ENCODE measurements at places on chromosomes 6 and 20.

DNA sequence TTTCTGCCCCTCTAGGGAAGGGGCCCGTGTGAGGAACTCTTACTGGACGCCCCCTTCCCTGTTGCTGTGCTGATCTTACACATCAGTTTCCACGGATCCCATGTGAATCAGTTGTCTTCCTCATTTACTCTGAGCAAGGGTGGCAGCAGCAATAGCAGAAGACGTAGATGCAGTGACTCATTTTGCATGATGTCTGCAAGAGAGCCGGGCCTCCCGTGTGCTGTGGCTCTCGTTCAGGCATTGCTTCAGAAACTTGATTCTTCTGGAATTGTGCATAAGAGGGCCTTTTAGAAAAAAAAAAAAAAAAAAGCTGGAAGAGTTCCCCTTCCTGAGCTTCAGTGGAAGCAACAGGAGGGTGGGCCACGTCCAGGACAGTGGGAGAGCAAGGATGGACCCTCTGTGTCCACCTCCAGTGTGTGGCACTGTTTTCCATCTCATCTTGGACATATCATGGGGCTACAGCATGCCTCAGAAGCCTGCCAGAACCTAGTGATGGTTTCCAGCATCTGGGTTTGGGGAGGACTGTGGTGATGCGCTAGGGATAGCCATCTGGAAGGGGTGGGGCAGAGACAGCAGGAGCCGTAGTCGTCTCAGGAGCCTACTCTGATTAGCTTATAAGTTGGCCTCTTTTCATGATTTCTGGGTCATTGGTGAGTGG is 62.1 kb downstream of the FOXO3 start:
- DNase-seq: no peak
- no peak overlapping the region for H3K27ac ChIP-seq
- peaks cover 4% of the 10 kb centered on the region for H3K27me3 ChIP-seq
- peaks cover 8% of the 10 kb centered on the region for H3K4me1 ChIP-seq
- no peak overlapping the region for H3K4me3 ChIP-seq

DNA sequence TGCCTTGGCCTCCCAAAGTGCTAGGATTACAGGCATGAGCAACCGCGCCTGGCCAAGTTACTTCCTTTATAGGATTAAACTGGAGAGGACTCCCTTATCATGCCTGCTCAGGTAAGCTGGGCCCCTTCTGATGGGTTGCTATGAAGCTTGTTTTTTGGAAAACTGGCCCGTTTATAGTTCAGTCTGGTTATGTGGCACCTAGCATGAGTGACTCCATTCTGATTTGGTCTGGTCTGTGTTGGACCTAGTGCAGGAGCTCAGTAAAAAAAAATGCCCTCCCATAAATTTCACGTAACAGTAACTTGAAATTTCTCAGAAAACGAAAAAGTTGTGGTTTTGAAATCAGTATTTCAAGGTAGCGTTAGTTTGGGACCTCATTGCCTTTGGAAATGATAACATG is 448.4 kb downstream of the HACE1 start:
- H3K4me1 ChIP-seq: no peaks in the 10 kb centered on the region
- H3K27me3 ChIP-seq: no peaks in the 10 kb centered on the region
- no peak overlapping the region for H3K4me3 ChIP-seq
- H3K27ac ChIP-seq: no peak overlapping the region
- no peaks in the 10 kb centered on the region for H3K36me3 ChIP-seq
- DNase-seq: no peak

DNA sequence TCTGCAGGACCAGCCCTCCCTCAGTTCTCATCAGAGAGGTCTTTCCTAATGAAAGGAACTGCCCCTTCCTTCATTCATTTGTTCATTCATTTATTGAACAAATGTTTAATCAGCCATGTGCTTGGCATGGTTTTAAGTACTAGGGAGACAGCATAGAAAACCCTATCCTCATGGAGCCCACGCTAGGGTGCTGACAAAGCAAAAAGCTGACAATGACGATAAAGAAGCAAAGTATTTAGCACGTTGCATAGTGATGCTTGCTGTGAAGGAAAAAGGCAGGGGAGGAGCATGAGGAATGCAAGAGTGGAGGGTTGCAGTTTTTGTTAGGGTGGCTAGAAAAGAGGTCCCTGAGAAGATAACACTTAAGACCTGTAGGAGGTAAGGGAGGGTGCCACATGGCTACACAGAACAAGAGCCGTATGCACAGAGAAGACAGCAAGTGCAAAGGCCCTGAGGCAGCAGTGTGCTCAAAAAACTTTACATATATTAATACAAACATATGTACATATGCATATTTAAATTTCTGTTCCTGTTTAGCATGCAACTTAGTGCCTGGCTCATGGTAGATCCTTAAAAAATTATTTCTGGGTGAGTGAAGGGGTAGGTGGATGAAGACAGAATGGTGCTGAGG is 98.9 kb downstream of the EYA2 start:
- H3K4me3 ChIP-seq: no peak overlapping the region
- H3K36me3 ChIP-seq: peaks cover 8% of the 10 kb centered on the region

GRCh38 chr20:51005214-51005613 is 17.7 kb downstream of the KCNG1 start:
- no peak overlapping the region for H3K27ac ChIP-seq
- H3K4me3 ChIP-seq: no peak overlapping the region
- no peak for DNase-seq
- H3K4me1 ChIP-seq: no peaks in the 10 kb centered on the region

DNA sequence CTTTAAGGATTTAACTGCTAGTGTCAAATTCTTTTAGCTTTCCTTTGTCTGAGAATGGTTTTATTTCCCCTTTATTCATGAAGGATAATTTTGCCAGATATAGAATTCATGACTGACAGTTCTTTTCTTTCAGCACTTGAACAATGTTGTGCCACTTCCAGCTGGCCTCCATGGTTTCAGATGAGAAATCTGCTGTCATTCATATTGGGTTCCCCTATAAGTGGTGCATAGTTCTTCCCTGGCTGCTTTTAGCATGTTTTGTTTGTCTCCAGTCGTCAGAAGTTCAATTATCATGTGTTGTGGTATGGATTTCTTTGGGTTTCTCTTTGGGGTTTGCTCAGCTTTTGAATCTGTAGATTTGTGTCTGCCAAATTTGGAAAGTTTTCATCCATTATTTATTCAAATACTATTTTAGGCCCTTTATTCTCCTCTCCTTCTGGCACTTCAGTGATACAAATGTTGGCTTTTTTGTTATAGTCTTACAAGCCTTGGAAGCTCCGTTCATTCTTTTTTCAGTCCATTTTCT is 76.3 kb upstream of the TGM3 start:
- H3K36me3 ChIP-seq: no peaks in the 10 kb centered on the region
- no peak overlapping the region for H3K27ac ChIP-seq
- peaks cover 15% of the 10 kb centered on the region for H3K4me1 ChIP-seq
- H3K27me3 ChIP-seq: peaks cover 2% of the 10 kb centered on the region

- no peak overlapping the region for H3K4me3 ChIP-seq
- H3K27ac ChIP-seq: no peak overlapping the region
- H3K4me1 ChIP-seq: no peaks in the 10 kb centered on the region
- H3K27me3 ChIP-seq: peaks cover 2% of the 10 kb centered on the region
- no peak for DNase-seq
- H3K36me3 ChIP-seq: no peaks in the 10 kb centered on the region
These were observed 612.6 kb upstream of the CITED2 start for GRCh38 chr6:139987091-139987490.

DNA sequence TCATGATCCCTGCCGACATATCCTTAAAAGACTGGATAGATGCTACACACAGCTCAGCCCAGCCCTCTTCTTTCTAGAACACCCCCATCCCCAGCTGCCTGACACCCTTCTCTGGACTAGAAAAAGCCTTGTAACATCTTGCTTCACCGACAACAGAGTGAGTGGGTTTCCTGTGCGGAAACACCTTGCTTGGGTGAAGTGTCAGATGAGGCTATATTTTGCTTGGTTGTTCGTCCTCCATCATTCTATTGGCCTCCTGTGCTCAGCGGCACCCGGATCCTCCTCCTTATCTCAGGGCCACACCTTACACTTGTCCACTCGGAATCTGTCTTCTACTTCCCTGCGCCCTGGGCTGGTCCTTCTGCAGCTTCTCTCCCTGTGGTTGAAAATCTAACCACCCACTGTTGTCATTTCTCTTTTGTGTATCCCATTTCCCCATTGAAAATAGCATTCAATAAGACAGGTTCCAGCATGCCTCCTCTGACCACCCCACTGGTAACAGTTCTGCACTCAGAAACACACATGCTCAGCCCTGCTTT is 101.3 kb upstream of the MLN start:
- H3K4me1 ChIP-seq: peaks cover 81% of the 10 kb centered on the region
- H3K27me3 ChIP-seq: peaks cover 2% of the 10 kb centered on the region
- peaks cover 2% of the 10 kb centered on the region for H3K36me3 ChIP-seq

GRCh38 chr20:61073376-61073775 is 178.7 kb upstream of the CDH4 start:
- H3K36me3 ChIP-seq: no peaks in the 10 kb centered on the region
- no peak overlapping the region for H3K4me3 ChIP-seq
- H3K27me3 ChIP-seq: no peaks in the 10 kb centered on the region
- H3K4me1 ChIP-seq: no peaks in the 10 kb centered on the region
- no peak overlapping the region for H3K27ac ChIP-seq

- no peak overlapping the region for H3K4me3 ChIP-seq
- no peaks in the 10 kb centered on the region for H3K36me3 ChIP-seq
- H3K27me3 ChIP-seq: peaks cover 5% of the 10 kb centered on the region
- no peak overlapping the region for H3K27ac ChIP-seq
These were observed 164.1 kb downstream of the RNF144B start for GRCh38 chr6:18551228-18551627.

DNA sequence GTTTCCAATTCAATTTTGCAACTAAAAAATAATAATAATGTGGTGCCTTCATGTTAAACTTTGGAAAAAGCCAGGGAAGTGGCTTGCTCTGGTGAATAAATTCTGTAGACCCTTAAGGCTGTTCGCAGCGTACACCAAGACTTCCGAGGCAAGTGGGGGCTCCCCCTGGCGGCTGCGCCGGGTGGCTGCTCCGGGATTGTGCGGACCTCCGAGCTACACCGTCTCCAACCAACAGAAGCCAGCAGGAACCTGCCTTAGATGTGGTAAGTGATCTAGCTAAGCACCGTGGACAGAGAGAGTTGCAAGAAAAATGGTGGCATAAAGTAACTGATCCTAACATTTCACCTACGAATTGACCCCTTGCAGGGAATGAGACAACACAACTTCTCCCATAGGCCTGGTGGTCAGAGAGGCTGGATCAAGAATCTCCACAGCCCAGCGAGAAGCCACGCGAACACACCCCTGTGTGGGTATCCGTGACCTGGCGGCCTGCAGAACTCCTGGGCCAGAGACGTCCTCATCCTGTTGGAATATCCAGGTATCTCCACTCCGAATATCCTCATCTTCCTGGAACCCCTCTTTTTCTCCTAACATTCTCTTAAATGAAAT is 69.6 kb downstream of the TBXT start:
- no peak overlapping the region for H3K4me3 ChIP-seq
- DNase-seq: peak; percentile 8
- no peaks in the 10 kb centered on the region for H3K4me1 ChIP-seq
- H3K36me3 ChIP-seq: no peaks in the 10 kb centered on the region
- H3K27me3 ChIP-seq: peaks cover 13% of the 10 kb centered on the region

GRCh38 chr6:25576919-25577318 is 75.1 kb upstream of the SCGN start:
- H3K27me3 ChIP-seq: peaks cover 4% of the 10 kb centered on the region
- no peak for DNase-seq
- peaks cover 18% of the 10 kb centered on the region for H3K4me1 ChIP-seq
- no peak overlapping the region for H3K27ac ChIP-seq
- H3K36me3 ChIP-seq: peaks cover 4% of the 10 kb centered on the region
- no peak overlapping the region for H3K4me3 ChIP-seq

GRCh38 chr6:22271081-22271480 is 25.8 kb downstream of the PRL start:
- no peak for DNase-seq
- no peak overlapping the region for H3K27ac ChIP-seq
- H3K4me1 ChIP-seq: no peaks in the 10 kb centered on the region
- H3K4me3 ChIP-seq: no peak overlapping the region
- no peaks in the 10 kb centered on the region for H3K27me3 ChIP-seq

- peaks cover 13% of the 10 kb centered on the region for H3K27me3 ChIP-seq
- DNase-seq: no peak
- H3K27ac ChIP-seq: no peak overlapping the region
- H3K4me1 ChIP-seq: peaks cover under 1% of the 10 kb centered on the region
- H3K36me3 ChIP-seq: no peaks in the 10 kb centered on the region
These were observed 9.8 kb downstream of the SOX4 start for GRCh38 chr6:21603082-21603952.

DNA sequence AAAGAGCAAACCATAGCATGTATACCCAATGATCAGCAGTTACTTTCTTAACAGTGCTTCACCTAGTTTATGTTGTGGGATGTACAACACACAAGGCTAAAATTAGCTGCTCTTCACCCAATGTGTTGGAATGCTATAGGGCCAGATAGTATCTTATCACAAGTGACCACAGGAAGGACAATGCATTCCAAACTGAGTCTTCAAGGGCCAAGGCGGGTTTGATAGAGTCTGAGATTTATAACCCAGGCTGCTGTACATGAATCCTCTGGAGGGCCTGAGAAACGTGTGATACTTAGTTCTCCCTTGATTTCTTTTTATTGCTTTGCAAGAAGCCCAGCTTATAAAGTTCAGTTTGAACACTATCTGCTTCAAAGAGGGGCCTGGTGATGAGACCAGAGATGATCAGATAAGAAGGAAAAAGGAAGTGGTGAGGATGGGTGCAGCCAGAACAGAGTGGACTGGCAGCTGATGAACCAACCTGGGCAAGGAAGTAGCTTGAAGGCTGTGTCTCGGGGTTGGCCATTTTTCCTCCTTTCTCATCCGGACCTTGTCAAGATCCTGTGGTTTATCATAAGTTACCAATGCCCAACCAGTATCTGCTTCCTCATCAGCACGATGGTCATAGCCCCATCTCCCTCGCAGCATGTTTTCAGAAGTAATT is 62.2 kb upstream of the BMP2 start:
- no peaks in the 10 kb centered on the region for H3K36me3 ChIP-seq
- H3K27me3 ChIP-seq: no peaks in the 10 kb centered on the region
- no peak overlapping the region for H3K27ac ChIP-seq
- no peaks in the 10 kb centered on the region for H3K4me1 ChIP-seq
- no peak for DNase-seq

DNA sequence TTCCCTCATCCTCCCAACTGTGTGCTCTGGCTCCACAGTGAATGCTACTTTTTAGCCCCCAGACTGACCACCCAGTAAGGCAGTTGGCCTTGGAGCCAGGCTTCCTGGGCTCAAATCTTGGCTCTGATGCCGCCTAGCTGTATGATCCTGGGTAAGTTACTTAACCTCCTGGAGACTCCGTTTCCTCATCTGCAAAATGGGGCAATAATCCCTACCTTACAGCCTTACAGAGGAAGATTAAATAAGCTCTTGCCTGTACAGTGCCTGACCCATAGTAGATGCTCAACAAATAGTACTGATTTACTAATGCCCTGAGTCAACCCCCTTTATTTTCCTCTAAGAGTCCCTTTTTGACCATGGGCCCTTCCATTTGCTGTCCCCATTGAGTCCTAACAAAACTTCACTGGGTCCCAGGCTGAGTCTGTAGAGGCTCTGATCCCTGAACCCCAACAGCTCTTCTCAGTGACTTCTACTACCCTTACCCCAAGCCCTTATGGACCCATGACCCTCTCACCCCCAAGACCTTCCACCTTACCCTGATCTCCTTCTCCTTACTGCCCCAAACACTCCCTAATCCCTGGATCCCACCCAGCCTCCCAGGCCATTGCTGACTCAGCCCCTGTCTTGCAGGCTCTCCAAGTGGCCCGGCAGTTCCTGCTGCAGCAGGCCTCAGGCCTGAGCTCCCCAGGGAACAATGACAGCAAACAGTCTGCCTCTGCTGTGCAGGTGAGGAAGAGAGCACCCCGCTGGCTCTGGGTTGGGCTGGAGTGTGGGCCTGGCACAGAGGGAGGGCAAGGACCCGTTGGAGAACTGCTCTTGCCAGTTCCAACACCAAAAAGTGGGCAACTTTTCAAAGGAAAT is 31.4 kb downstream of the FOXP4 start:
- no peak overlapping the region for H3K27ac ChIP-seq
- peaks cover 6% of the 10 kb centered on the region for H3K36me3 ChIP-seq
- H3K4me1 ChIP-seq: no peaks in the 10 kb centered on the region
- no peaks in the 10 kb centered on the region for H3K27me3 ChIP-seq

GRCh38 chr20:63285636-63286615 is 7.1 kb upstream of the COL20A1 start:
- H3K4me3 ChIP-seq: no peak overlapping the region
- no peak for DNase-seq
- no peak overlapping the region for H3K27ac ChIP-seq

Measured in activated T-helper 1 cell treated with anti-CD3 and anti-CD28 coated beads, Interleukin-12 subunit alpha, Interleukin-12 subunit beta, Interleukin-2, Interleukin-4 antibody, amounts not matched to agents 30 ng/mL and 10 ng/mL and 1 ng/mL, durations not matched to agents 14 hours and 24 hours and 36 hours (primary cell).